ENCODE measurements at places on chromosomes 1 and 21.
A peak's percentile ranks its signal among the peaks of the same experiment; 100 is the strongest.

DNA sequence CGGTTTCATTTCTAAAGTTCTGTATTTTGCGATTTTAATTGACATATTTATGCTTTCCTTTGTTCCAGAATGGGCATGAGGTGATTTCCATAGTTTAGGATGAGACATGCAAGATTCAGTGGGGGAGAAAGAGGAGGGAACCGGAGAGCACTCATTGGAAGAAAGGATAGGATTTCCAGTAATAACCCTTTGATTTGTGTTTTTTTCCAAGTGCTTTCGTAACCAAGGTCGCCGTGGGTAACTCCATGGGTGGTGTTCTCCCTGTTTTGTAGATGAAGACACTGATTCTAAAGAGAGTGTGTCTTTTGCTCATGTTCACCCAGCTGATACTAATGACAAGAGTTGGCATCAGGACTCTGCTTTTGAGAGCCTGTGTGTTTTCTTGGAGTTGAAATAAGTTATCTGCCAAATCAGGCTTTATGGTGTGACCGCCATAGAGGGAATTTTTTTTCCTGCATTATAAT, 170.1 kb downstream of the DHRS3 start:
- DNase-seq: peak; percentile 52

- no peak for DNase-seq
Measured at GRCh38 chr1:244945109-244945671, 80.8 kb upstream of the HNRNPU start.

GRCh38 chr1:4062041-4062440, 162.0 kb upstream of the C1orf174 start:
- no peak for DNase-seq

- DNase-seq: peak; percentile 46
Measured at GRCh38 chr1:12415038-12415466, 185.2 kb downstream of the VPS13D start.

GRCh38 chr1:215250913-215251312, 168.4 kb downstream of the KCNK2 start:
- no peak for DNase-seq
